ENCODE measurements at places on chromosomes 6 and 20.

DNA sequence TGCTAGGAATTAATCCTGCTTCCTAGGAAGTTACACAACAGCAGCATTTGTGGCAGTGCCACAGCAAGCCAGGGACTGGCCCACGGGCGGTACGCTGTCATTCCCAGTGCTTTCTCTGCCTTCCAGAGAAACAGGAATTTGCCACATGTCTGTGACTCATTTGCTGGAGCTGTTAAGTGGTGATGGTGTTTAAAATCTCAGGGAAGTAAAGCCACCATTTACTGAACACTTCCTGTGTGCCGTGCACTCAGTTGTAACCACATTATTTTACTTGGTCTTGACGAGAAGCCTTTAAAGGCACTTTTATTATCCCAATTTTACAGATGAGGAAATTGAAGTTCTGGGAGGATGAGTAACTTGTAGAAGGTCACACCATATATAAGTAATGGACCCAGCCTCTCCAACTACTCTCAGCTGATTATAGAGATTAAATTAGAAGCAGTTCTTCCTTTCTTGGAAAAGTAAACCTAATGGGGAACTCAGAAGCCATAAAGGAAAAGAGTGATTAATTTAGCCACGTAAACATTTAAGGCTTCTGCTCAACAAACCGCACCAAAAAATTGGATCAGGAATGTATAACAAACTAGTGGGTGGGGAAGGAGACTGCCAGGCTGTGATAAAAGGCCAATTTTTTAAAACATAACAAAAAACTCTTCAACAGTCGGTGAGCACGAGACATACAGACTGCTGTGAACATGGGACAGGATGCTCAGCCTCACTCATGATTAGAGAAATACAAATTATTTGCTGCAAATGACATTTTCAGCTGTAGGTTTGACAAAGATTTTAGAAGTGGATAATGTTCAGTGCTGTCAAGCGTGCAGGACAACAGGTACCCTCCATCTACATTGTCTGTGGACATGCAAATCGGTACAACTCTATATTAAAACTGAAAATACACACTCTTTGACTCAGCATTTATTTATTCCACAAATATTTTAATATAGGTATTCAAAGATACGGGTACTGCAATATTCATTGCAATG, 311.2 kb downstream of the NRN1 start:
- no peak for DNase-seq

- no peak for DNase-seq
Measured at GRCh38 chr20:6976106-6976900, 208.8 kb downstream of the BMP2 start.

- DNase-seq: no peak
Measured at GRCh38 chr6:51893366-51893765, 194.0 kb downstream of the PKHD1 start.

GRCh38 chr6:118933855-118934460, 1.0 kb downstream of the MCM9 start:
- DNase-seq: no peak

DNA sequence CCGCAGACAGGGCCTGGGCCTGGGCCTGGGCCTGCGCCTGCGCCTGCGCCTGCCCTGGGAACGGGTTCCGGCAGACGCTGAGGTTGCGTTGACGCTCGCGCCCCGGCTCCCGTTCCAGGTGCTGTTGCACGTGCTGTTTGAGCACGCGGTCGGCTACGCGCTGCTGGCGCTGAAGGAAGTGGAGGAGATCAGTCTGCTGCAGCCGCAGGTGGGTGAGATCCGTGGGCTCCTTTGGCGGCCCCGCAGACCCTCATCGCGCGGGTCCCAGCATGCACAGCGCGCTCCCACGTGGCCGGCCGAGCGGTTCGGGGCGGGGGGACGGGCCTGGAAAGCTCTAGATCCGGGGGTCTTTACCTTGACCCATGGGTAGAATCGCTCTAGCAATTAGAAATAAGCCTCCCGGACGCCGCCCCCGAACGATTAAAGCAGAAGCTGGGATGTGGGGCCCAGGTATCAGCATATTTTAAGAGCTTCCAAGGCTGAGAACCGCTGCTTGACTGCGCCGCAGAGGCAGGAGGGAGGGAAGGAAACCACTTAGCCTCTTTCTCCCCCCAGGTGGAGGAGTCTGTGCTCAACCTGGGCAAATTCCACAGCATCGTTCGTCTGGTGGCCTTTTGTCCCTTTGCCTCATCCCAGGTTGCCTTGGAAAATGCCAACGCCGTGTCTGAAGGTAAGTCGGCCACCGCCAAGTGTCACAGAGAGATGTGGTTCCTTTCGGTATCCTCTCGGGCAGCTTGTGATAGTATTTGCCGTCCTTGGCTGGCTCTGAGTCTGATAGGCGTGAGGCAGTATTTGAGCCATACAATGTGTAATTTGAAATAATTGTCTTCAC, 508 bp downstream of the NOP56 start:
- DNase-seq: no peak

DNA sequence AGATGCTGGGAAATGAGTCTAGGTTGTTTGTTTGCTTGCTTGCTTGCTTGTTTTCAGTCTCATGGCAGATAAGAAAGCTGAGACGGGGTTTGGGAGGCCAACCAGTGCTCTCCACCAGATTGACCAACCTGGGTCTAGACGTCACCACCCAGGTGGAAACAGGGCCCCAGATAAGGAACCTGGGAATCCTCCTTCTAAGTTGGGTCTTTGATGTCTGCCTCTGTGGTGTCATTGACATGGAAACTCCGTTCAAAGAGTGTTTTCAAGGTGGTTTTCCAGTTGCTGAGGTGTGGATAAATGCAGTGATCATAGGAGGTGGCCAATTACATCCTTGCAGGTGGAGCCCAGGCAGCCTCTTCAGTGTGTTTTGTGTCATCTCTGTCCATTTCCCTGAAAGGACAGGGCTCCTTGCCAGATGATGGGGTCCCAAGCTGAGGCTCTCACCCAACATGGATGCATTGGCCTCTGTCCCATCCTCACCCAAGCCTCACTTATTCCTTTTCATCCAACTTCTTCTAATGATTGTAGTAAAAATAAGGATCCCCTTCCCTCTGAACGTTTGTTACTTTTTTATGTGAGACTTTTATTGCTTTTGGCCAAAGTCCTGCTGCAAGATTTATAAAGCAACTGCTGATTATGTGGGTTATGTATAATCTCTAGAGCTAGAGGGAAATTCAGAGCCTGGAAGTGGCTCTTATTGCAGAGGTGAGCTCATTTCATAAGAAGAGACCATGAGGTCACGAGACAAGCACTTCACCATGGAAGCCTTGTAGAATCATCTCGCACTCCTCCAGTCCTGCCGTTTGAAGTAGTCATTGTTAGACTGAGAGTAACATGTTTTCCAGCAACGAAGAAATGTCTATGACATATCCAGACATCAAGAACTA, 32.0 kb upstream of the SYNDIG1 start:
- no peak for DNase-seq

DNA sequence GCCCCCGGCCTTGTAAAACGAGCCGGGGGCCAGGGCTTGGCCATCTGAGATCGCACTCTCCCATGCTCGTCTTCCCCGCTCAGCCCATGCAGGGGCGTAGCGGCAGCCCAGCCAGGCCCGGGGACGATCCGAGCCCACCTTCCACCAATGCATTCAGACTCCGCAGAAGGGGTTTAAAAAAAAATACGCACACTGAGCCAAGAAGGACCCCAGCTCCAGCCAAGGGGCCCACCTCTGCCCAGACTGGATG, 320 bp downstream of the GSTA4 start:
- DNase-seq: no peak

- no peak for DNase-seq
Measured at GRCh38 chr6:135323202-135323668, 142.1 kb downstream of the MYB start.

- no peak for DNase-seq
Measured at GRCh38 chr6:55011034-55011433, 163.3 kb upstream of the HCRTR2 start.

- no peak for DNase-seq
Measured at GRCh38 chr6:51926125-51926524, 161.3 kb downstream of the PKHD1 start.

DNA sequence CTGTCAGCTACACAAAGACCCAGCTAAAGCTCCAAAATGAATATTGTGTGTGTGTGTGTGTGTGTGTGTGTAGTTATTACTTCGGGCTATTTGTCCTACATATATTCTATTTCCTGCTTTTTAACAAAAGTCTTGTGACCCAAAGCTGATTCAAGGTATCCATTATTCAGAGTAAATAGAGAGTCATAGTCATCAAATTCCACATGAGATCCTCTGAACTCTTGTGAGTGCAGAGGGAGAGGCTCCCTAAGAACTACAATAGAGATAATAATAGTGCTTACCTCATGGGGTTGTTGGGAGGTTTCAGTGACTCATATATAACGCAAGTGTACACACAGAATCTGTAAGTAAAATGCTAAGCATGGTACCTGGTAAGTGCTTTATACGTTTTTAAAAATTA, 95.6 kb upstream of the SHLD1 start:
- DNase-seq: no peak

- DNase-seq: no peak
Measured at GRCh38 chr6:31126396-31127175, 6.3 kb upstream of the CDSN start.

DNA sequence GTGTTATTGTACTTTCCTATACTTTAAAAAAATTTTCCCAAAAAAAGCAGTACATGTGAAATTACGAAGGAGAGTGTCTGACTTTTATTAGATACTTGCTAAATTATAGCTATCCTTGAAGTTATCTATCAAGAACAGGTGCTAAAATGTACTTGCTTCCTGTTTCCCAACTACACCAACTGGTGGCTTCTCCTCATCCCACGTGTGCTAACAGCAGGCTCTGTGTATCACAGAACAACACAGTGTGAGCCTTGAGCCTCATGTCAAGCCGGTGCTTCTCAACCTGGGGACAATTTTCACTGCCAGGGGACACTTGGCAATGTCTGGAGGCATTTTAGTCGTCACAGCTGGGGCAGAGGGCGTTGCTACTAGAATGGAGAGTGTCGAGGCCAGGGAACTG, 36.2 kb upstream of the CDYL start:
- DNase-seq: no peak

DNA sequence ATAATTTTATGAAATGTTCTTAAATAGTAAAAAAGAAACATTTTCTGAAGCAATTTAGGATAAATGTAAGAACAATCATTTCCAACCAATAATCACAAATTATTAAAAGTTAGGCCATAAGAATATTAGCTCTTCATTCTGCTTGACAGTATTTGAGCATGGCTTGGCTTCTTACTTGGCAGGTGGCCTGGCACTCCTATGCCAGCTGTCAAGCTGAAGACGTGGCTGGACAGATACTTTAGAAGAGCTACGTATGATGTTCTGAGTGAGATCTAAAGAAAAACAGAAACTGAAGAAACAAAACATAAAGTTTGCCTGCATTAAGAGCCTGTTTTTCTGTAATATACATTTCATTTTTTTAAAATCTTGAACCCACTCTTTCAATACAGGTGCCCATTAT, 438.9 kb downstream of the GRIK2 start:
- DNase-seq: no peak

DNA sequence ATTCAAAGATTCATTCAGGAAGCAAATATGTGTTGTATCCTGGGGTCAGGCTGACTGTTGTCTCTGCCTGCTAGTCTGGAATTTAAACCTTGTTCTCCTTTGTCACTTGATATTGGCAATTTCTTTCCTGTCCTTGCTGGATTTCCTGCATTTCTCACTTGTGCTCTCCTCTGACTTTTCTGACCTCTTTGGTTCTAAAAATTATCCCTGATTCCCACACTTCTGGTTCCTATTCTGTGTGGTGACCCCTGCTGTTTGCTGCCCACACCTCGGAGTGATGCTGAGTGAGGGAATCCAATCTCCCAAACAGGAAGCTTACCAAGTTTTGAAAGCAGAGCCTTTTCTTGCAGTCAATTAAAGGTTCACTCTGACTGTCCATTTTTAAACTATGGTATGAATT, 345.3 kb downstream of the CDKAL1 start:
- no peak for DNase-seq

DNA sequence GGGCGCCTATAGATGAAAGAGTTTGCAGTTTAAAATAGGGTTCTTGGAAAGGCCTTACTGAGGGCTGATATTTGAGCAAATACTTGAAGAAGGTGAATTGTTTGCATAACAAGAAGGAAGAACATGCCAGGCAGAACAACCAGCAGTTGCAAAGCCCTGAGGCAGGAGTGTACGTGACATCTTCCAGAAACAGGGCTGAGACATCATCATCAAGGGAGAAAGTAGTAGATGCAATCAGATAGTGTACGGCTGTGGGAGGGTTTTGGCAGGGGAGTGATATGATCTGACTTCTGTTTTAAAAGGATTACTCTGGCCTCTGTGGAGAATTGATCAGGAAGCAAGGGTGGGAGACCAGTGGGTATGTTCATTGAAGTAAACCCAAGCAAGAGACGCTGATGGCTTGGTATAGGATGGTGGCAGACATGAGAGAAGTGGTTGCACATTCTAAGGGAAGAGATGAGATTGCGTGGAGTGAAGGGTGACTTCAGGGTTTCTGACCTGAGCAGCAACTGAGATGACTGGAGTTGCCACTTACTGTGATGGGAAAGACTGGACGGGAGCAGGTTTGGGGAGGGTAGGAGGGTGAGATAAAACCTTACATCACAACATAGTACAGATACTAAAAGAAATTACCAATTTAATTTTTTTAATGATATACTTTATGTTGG, 28.8 kb downstream of the RIOK1 start:
- DNase-seq: no peak

DNA sequence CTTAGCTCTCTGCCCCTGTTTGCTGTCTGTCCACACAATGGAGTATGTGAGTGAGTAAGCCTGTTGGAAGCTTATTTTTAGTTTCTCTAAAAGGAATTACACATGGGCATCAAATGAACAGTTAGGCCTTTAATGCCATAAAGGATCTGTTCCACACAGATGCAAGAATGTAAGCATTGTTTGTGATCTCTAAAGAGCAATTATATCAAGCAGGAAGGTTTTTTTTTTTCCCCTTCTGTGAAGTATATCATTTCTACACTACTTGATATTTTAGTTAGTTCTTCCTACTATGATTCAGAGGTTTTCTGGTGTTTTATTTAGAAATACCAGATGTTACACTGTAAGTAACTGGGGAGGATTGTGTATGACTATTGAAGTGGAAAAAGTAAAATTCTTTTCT, 627.5 kb downstream of the COL12A1 start:
- DNase-seq: no peak

- DNase-seq: no peak
Measured at GRCh38 chr6:74931558-74931957, 274.3 kb downstream of the COL12A1 start.

- no peak for DNase-seq
Measured at GRCh38 chr6:41640426-41640825, 2.2 kb downstream of the MDFI start.

DNA sequence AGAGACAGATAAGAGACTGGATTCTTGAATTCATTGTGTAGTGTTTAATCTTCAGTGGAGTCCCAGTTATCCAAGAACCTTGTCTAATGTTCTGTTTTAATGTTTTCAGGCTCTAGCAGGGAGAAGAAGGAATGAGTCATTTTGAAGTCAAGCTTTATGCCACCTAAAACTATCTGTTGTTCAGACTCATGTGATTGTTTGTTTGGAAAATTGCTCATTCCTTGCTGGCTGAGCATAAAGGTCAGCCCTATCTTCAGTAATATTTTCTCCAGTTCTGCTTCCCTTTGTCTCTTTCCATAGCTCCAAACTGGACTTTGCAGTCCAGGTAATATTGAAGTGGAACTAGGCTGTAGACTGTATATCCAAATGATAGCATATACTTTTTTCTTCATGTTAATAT, 34.2 kb downstream of the CLVS2 start:
- DNase-seq: no peak

- DNase-seq: peak; percentile 44
Measured at GRCh38 chr20:62030834-62031434, 34.7 kb downstream of the TAF4 start.
